Effector CD4-positive, alpha-beta T cell (primary cell): ENCODE measurements at places on chromosomes 1 and 21.

- DNase-seq: no peak
Observed at GRCh38 chr1:77513839-77514763, 168.4 kb downstream of the ZZZ3 start.

DNA sequence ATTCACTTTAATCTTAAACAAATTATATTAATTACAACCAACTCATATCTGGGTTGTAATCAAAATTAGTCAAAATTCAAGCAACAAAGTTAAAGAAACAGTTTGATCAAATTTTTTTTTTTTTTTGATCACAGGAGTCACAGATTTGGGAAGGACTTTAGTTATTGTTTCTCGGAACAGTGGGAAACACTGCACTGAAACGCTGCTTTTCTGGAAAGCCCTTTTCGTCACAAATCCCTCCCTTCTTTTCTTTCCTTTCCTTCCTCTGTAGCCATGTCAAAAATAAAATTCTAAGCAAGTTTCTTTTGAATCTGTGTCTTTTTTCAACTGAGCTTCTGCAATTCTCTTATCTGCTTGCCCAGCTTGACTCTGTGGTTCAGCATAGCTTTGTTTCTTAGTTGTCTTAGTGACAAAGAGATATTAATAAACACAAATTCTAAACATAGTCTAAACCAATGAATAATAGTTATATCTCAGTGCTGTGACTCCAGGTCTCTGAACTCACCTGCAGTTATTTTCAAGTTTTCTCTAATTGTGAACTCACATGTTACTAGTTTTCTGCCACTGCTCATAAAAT is 53.8 kb downstream of the PTGS2 start:
- no peak for DNase-seq

DNA sequence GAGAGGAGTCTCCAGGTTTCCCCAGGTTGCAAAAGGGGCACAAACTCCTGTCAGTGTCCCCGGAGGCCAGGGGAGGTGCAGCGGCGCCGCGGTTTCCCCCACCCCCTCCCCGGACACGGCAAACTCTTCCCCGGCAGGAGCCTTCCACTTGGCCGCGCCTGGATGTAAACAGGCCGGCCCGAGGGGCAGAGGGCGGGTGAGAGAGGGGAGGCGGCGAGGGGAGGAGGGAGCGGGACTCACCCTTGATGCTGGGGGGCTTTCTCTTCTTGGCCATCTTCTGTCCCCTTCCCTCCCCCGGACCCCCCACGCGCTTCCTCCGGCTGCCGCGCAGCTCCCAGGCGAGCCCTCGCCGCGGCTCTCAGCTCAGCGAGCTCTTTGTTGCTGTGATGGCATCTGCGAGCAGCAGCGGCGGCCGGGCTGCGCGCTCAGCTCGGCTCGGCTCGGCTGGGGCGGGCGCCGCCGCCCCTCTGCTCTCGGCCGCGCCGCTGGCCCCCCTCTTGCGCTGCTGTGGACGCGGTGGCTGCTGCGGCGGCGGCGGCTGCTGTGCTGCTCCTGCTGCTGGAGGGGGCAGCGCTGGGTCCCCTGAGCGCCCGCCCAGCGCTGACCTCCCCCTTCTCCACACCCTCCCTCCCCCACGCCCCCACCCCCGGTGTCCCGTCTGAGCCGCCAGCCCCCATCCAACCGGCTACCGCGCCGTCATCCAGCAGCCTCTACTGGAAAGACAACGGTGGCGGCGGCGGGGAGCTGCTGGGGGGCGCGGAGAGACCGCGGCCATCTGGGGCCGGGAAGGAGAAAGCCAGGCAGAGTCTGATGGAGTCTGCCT is 4.9 kb upstream of the SLC44A5 start:
- no peak for DNase-seq

GRCh38 chr1:17183388-17184160 is 21.4 kb upstream of the PADI1 start:
- DNase-seq: no peak

GRCh38 chr1:222928212-222928611 is 113.4 kb downstream of the DISP1 start:
- DNase-seq: no peak

DNA sequence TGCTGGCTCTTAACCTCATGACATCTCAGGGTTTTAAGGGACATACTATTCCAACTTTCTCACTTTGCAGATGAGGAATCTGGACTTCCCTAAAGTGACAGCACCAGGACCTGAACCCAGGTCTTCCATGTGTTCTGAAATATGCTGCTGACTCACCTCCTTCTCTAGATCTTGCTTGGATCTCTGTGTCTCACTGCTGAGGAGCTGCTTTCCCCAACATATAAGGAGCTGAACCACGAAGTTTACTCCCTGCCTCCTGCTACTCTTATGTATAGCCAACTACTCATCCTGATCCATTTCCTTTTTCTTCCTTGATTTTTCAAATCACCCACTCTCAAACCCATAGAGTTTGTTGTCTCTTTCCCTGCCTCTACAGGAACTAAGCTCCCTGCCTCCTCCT is 38.2 kb downstream of the ALG14 start:
- no peak for DNase-seq

DNA sequence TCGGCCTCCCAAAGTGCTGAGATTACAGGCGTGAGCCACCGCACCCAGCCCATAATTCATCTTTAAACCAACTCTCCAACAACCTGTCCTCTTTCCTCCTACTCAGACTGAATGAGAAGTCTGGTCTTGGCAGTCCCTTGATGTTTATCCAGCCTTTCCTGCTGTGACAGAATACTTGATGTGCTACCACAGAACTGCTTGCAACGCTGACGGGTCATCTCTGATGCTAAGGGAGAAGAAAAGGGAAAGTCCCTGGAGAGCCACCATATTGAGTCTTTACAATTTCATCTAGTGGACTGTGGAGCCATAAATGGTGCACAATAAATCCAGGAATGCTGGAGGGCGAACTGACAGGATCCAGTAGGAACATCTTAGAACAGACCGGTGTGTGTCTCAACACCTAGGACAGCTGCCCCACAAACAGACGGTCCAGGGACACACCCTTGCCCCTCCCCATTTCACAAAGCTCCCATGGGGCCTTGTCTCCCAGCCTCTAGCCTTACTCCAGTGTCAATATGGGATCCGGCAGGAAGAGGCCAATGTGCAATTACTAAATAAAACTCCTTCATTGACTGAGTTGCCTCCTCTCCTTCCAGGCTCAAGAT is 30.7 kb downstream of the JAK1 start:
- no peak for DNase-seq

GRCh38 chr1:22252251-22252650 is 109.4 kb upstream of the WNT4 start:
- no peak for DNase-seq

DNA sequence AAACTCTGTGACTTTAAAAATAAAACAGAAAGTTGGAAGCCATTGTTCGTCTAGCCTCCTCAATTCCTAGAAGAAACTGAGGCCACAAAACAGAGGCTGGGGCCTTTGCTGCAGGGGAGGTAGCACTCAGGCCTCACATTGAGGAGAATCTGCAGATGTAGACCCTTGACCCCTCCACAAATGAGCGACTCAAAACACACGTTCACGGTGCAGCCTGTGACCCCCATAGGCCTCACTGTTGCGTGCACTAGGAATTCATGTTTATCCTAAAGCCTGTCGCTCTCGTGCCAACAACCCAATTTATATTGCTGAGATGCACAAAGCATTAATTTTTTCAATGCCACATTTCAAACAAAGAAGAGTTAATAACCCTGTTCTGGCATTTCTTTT is 5.6 kb downstream of the TMEM51 start:
- no peak for DNase-seq

GRCh38 chr21:29674343-29674742 is 265.5 kb downstream of the GRIK1 start:
- no peak for DNase-seq

DNA sequence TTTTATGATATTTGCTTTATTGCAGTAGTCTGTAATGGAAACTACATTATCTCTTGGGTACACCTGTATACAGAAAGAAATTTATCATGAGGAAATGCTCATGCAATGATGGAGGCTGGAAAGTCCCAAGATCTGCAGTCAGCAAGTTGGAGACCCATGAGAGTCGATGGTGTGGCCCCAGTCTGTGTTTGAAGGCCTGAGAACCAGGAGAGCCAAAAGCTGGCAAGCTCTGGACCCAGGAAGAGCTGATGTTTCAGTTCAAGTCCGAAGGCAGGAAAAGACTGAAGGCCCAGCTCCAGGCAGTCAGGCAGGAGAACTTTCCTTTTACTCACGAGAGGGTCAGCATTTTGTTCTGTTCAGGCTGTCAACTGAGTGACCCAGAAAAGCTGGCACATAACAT is 42.2 kb downstream of the B3GALT5 start:
- no peak for DNase-seq

DNA sequence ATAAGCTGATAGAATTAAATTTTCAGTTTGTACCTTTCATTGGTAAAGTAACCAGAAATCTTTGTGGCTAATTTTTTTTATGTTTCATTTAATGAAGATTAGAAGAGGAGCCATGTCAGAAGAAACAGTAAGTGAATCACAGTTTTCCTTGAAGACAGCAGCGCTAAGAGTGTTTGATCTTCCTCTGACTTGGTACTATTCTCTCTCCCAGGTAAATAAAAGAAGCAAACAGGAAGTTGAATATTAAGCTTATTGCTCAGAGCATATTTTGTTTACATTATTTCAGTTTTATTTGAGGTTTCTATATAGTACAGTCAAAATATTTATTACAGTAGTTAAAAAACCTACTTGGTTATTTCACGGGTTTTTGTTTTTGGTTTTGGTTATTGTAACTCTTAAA is 3.7 kb downstream of the MIGA1 start:
- no peak for DNase-seq

GRCh38 chr1:101846820-101847219 is 149.9 kb downstream of the OLFM3 start:
- DNase-seq: no peak

DNA sequence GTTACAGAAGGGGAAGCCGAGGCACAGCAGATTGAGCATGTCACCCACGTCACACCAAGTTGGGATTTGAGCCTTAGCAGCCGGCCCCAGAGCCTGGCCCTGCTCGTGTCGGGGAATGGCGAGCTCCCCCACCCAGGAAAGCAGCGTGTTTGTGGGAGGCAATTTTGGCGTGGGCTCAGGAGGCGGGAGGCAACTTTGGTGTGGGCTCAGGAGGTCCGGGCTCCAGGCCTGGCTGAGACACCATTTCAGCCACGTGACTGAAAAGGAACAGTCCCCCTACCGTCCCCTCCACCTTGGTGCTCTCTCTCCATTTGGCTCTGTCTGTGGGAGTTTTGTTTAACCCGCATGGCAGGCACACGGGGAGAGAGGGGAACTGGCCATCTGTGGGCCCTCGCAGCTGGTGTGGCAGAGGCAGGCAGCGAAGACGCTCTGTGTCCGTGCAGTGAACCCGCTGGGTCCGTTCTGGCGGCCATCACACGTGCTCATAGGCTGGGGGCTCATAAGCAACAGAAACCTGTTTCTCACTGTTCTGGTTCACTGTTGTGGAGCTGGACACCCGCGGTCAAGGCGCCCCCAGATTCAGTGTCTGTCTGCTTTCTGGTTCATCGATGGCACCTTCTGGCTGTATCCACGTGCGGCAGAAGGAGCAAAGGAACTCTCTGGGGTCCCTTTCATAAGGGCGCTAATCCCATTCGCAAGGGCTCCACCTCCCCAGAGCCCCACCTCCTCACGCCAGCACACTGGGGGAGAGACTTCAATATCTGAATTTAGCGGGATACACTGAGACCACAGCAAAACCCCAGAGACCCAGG is 110.2 kb downstream of the CRYAA start:
- no peak for DNase-seq

- no peak for DNase-seq
Observed at GRCh38 chr1:110538921-110539320, 19.9 kb upstream of the KCNA10 start.

- DNase-seq: no peak
Observed at GRCh38 chr1:245277276-245277675, 122.5 kb downstream of the KIF26B start.

- DNase-seq: no peak
Observed at GRCh38 chr1:241396747-241397681, 40.0 kb upstream of the RGS7 start.

DNA sequence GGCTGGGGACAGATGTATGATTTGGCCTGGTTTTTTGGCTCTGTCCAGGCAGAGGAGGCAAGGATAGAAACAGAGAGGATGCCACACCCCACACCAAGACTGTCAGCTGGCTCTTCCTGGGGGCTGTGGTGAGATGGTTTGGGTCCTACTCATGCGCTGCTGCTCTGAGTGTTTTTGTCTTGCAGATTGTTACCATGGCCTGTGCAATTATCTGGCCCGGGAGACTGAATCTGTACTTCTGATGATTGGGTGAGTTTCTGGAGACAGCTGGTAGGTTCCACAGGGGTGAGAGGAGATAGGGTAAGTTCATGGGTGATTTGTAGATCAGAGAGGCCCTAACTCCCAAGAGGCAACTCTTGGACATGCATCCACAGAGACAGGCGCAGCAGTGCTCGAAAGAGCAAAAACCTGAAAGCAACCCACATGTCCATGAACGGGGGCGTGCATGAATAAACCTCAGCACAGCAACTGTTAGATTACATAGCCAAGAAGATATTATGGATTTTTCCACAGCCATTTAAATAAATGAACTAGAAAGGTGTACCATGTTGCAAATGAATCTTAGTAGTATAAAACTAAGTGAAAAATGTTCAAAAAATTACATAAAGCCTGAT is 17.8 kb downstream of the AADACL4 start:
- DNase-seq: no peak

DNA sequence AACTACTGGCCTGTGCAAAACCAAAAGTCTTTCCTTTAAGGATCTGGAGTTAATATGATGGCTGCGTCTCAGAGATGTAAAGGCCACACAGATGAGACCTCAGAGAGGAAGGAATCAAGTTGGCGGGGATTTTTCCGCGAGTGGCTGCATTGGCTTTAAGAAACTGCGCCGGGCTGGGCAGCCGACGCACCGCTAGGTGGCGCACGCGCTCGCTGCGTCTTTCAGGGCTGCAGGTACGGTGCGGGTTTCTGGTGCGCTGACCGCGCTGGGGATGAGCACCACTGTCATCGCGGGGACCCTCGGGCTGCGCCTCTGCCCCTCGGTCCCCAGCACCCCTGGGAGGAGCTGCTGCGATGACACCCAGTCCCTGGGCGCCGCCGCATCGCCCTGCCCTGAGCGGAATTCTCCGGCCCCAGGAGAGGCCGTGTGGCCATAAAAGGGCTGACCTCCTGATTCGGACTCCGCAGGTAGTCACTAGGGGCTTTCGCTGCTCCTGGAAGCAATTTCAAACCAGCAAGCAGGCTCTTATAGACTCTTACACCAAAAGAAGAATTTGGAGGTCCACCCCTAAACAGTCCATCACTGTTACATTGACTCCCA is 241.0 kb downstream of the KCNJ6 start:
- DNase-seq: peak; percentile 35

- DNase-seq: no peak
Observed at GRCh38 chr21:36127250-36127904, 7.5 kb upstream of the CBR3 start.
